Left lobe of liver (tissue), 2 donors: ENCODE measurements at places on chromosomes 2 and 18. TPM values are rescaled to one million over a fixed set of nuclear protein-coding genes. Genes with fewer than 3 reads are reported as not detected.

DNA sequence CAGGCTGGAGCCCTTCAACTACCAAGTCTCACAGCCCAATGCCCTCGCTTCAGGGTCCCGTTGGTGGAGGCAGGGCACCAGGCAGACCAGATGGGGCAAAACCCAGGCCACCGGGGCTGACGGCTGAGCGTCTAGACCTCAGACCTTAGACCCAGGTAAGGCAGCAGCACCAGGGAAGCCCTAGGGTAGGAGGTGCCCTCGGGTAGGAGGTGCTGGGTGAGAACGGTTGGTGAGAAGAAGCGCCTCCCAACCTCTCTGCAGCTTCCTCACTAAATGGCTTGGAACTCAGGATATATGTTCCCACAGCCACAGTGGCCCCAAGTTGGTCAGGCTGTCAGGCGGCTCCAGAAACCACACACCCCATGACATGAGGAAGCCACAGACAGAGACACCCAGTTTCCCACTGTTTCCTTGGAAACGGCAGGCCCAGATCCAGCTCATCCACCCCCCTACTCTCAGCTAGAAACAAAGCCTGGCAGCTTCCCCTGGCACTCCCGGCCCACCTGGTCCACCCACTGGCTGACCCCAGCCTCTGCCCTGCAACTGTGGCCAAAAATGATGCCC, 13.1 kb upstream of the MLPH start:
- DNase-seq, result no peak

DNA sequence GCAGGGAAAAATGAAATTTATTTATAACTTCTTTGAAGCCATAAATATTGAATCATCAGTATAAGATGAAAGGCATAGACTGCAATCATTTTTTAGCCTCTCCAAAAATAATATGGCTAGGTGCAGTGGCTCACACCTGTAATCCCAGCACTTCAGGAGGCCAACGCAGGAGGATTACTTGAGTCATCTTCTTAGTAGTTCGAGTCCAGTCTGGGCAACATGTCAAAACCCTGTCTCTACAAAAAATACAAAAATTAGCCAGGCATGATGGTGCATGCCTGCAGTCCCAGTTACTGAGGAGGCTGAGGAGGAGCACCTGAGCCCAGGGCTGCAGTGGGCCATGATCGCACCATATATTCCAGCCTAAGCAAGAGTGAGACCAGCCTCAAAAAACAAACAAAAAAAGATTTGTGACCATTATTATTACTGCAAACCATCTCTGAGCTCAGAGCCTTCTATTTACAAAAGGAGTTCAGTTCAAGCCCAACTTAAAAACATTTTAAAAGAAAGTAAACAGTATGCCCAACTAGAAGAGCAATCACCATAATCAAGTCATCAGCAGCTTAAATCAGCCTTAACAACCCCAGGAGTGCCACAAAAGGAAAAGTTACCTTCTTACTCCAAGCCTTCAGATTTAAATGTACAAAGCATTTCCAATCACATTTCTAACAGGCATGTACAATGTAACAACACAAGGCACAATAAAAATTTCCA, 37.5 kb downstream of the KCNG3 start:
- no peak for DNase-seq

The CTIF gene
- total RNA-seq, result 74.4 TPM

- DNase-seq, result no peak
Measured at GRCh38 chr18:48805826-48806535, 144.8 kb downstream of the SMAD7 start.
